ENCODE measurements at places on chromosomes 5 and 9.
A peak's percentile ranks its signal among the peaks of the same experiment; 100 is the strongest.

GRCh38 chr5:139079991-139080610, 118.1 kb downstream of the SIL1 start:
- no peak for DNase-seq

- DNase-seq, result no peak
These were observed 120.6 kb downstream of the FOCAD start for GRCh38 chr9:20804489-20805250.

DNA sequence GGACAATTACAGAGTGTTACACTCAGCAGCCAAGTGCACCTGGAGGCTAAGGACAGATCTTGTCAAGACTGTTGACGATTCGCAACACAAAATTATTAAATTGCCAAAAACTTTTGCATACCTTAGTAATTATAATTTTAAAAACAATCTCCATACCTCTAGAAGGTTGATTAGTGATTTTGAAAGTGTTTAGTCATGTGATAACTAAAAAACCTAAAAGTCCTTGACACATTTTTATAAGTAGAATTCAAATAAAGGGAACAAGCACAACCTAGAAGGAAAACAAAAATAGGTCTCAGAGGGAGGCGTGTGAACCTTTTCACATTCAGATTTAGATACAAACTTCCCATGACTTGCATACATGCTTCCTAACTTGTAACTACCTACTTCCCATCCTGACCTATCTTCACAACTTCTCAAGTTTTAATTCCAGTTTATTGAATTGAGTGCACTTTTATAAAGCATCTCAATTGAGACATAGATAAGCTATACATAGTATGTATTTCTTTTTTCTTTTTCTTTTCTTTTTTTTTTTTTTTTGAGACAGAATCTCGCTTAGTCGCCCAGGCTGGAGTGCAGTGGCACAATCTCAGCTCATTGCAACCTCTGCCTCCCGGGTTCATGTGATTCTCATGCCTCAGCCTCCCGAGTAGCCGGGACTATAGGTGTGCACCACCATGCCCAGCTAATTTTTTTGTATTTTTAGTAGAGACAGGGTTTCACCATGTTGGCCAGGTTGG, 5.8 kb downstream of the ZNF367 start:
- DNase-seq, result no peak

- no peak for DNase-seq
These were observed 29.1 kb downstream of the TNC start for GRCh38 chr9:115088860-115089259.

GRCh38 chr5:171142617-171143016, 166.4 kb upstream of the TLX3 start:
- no peak for DNase-seq

GRCh38 chr9:121537283-121537682, 37.6 kb upstream of the GGTA1 start:
- DNase-seq, result no peak

- no peak for DNase-seq
These were observed 812.0 kb downstream of the CDH18 start for GRCh38 chr5:19175776-19176570.

- DNase-seq, result no peak
These were observed 49.9 kb upstream of the JAK2 start for GRCh38 chr9:4935001-4935672.

DNA sequence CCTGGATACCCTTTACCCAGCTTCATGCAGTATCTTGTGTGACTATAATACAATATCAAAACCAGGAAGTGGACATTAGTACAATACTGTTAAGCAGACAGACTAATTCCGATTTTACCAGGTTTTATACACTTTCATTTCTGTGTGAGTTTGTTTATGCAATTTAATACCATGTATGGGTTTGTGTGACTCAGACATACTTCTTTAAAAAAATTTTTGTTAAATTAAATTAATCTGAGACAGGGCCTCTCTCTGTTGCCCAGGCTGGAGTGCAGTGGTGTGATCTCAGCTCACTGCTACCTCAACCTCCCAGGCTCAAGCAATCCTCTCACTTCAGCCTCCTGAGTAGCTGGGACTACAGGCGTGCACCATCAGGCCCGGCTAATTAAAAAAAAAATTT, 156.8 kb downstream of the GAPVD1 start:
- no peak for DNase-seq

DNA sequence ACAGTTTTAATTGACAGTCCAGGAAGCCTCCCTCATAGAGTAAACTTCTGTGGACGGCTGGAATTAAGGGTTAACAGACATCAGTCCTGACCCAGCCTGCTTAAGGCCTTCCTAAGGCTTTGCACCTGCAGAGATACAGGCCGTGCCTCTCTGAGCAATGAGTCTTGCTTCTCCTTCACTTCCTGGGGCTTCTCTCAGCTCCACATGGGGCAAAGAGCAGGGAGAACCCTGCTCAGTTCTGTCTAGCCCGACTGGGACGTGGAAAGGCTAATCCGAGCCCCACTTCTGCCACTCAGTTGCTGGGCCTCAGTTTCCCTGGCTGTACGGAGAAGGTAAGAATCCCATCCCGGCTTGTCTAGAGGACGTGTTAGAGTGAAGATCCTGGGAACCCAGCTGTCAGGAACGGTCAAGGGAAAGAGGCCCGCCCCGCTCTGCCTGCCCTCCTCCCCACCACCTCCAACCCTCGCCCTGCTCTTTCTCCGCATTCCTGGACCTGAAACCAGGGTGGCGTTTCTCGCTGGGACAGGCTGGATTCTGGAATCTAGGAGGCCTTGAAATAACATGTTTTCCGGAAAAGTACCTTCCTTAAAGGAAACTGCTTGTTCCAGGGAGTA, 6.5 kb downstream of the SPAAR start:
- DNase-seq, result no peak

- DNase-seq, result no peak
These were observed 479.5 kb downstream of the SPATA31A7 start for GRCh38 chr9:61669352-61669751.

GRCh38 chr5:1125030-1125357, 13.1 kb upstream of the SLC12A7 start:
- DNase-seq, result no peak

DNA sequence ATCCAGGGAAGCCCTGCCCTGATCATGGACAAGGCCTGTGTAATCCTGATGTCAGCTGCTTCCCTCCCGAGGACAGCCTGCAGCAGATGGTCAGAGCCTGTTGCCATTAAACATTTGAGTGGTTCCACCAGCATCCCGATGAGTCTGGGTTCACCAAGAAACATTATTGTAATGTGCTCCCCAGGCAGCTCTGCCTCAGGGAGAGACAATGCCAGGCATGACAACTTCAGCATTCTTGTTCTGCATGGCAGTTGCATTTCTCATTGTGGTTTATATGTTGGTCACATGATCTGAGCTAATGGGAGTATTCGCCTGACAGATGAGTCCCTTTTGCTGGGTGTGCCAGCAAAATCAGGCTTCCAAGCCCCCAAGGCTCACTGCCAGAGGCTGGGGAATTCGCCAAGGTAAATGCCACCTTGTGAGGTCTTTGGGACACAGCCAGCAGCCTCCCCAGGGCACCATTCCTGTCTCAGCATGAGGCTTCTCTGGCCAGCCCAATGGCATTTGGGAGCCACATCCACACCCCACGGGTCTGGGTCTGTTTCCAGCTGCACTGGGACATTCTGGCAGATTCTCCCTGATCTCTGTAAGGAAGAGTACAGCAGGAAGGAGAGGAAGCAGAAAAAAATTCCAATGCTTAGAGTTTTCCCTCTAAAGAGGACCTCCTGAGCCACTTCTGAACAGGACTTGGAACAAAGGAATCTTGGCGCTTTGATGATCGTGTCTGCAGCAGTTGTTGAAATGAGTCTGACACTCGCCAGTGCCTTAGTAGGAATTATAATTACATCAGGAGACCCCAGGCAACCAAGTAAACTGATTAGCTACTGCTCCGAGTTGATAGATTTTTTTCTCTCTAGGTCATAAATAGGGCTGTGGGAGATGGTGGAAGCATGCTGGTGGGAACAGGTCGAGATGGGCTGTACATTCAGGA, 18.7 kb downstream of the KCNIP1 start:
- no peak for DNase-seq

DNA sequence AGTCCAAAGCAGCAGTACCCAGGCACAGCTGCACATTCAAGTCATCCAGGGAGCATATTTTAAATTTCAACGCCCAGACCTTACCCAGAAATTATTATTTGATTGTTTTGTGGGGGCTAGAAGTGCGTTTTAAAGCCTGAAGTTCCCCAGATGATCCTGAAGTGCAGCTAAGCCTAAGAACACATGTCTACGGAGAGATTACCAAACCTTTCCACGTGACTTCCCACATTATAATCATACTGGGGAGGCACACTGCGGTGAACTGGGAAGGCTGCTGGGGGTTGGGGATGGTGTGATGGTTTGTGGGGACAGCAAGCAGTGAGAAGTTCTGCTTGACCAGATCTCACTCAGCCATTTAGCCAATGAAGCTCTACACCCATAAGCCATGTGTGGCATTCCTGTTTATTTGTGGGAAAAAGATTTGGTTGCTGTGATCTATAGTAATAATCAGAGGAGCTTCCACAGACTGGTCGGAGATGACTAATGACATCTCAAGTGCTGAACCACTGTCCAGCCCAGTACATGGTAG, 93.4 kb upstream of the CDH6 start:
- DNase-seq, result no peak

DNA sequence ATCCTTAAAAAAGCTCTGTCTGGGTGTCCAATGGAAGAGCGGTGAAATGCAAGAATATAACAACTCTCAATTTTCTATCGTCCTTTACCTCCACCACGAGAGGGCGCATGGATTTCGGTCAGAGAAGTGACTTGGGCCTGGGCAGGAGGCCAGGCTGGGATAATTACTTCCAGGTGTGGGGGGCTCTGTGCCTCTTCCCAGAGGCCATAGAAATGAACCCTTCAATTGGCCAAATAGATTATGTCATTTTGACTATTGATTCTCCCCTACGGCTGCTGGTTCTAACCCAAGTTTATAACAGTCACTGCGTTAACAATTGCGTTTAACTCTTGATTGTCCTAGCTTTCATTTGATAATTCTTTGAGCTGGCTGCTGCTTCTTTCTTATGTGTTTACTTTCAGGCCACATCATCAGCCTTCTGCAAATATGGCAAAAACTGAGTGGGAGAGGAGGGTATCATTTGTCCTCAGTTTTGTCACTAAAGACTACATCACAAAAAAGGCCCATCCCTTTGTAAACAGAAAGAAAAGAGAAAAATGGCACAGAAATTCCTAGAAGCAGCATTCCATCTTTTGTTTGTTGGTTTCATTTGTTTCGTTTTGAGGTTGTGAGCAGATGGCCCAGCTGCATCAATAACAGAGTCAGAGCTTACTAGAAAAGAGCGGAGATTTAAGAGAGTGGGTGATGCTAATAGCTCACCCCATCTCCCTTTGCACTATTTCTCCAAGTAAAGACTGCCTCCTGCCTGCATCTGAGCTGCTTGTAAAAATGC, 45.4 kb upstream of the ZFR start:
- peak; percentile 58 for DNase-seq

- DNase-seq, result no peak
These were observed 285.0 kb downstream of the ZSWIM6 start for GRCh38 chr5:61617039-61617438.

DNA sequence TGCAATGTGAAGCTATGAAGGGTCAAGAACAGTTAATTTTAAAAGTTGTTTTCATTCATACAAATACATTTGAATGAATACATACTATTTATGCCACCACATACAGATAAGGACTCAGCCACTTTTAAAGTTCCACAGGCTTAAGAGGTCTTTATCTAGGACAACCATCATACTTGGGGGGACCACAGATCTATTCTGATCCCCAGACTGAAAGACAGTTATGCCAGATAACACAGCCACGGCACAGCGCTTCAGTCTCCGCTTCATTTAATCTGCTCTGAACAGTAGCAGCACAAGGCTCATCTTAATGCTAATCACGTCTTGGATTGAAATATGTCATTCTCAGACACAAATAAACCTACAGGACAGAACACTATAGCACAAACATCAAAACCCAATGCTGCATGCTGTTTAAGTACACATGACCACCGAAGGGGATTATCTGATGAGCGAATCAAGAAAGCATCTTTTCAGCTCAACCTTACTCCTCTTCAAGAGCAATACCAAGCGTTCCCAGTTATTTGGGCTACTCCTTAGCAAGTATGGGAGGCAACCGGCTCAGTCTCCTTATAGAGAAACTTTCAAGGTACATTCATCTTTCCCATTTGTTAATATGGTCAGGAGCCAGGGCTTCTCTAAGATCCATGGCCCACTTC, 33.3 kb downstream of the PUM3 start:
- DNase-seq, result no peak

- DNase-seq, result no peak
These were observed 46.8 kb upstream of the DHFR start for GRCh38 chr5:80701597-80701996.

GRCh38 chr5:10301266-10301665, 6.4 kb downstream of the CMBL start:
- DNase-seq, result no peak

GRCh38 chr9:93390953-93391515, 60.5 kb upstream of the FAM120A start:
- no peak for DNase-seq

DNA sequence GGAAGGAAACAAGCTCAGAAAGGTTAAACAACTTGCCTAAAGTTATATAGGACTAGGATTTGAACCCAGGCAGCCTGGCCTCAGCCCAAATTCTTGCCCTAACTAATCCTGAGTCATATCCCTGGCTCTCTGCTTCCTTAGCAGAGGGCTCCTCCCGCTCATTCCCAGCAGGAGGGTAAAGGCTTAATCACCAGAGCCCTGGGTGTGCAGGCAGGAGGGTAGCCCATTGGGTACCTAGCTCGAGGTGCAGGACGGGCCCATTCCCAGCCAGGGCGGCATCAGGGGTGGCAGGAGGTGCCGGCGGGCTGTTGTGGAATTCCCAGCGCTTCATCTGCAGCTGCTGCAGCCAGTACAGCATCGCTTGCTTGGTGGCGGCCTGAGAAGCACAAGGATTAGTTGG, 3.9 kb downstream of the TBC1D2 start:
- DNase-seq, result no peak

- DNase-seq, result no peak
These were observed 36.1 kb upstream of the RANBP6 start for GRCh38 chr9:6051511-6051950.

- no peak for DNase-seq
These were observed 66.6 kb downstream of the NPR3 start for GRCh38 chr5:32777733-32778132.

- DNase-seq, result no peak
These were observed 276.5 kb downstream of the SLIT3 start for GRCh38 chr5:169024421-169024820.

DNA sequence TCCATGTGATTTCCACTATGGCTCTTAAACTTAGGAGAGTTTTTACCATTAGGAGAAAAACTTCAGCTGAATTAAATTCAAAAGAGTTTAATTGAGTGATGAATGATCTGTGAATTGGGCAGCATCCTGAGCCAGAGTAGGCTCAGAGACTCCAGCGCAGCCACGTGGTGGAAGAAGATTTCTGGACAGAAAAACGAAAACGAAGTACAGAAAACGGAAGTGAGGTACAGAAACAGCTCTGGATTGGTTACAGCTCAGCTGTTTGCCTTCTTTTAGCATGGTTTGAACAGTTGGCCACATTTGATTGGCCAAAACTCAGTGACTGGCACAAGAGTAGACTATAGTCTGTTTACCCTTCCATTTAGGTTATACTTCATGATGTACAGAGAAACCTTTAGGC, 69.2 kb upstream of the PLPP1 start:
- no peak for DNase-seq
